Left cardiac atrium (tissue), 4 donors: ENCODE measurements at places on chromosomes 3 and 15. TPM values are rescaled to one million over a fixed set of nuclear protein-coding genes. Genes with fewer than 3 reads are reported as not detected.

GRCh38 chr15:77036537-77037387 is 34.1 kb downstream of the TSPAN3 start:
- no peak for DNase-seq

NR1I2 gene
- total RNA-seq = 0.09 TPM

DNA sequence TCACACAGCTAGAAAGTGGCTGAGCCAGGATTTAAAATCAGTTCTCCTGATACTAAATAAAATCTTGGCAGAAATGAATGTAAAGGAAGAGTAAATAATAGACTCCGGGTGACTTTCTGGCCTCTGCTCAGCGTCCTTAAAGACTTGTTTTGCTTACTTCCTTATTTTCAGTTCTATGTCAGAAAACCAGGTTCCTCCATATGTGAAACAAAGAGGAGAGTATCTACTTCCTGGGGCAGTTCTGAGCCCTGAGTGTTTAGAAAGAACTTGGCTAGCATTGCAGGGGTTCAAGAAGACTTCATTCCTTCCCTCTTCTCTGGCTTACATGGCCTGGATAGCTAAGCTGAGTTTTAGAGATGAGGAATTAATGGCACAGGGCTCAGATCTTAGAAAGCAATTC is 222.8 kb upstream of the TLE3 start:
- DNase-seq = no peak

TMEM158 gene
- 0.56 TPM for total RNA-seq

DNA sequence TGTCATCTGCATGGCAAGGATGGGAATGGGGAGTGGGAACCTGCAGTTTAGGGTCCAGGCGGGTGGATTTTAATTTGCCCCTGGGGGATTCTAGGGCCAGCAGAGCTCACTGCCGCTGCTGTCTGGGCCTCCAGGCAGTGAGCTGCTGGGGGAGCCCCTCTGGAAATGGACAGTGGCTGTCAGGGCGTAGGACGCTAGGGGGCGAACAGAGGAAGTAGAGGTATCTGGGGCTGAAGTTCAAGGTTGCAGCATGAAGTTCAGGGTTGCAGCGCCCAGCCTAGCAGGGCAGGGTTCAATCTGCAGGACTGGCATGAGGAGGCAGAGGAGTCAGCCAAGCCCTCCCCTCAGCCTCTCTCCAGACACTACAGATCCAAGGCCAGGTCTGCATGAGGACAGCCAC is 49.5 kb downstream of the APBA2 start:
- no peak for DNase-seq

CEMIP gene
- 0.44 TPM for total RNA-seq

PFKFB4 gene
- 2.0 TPM for total RNA-seq

GRCh38 chr15:48940508-48940907 is 23.2 kb downstream of the SHC4 start:
- DNase-seq = no peak

- DNase-seq = no peak
Measured at GRCh38 chr15:40008061-40008765, 30.8 kb downstream of the SRP14 start.

DNA sequence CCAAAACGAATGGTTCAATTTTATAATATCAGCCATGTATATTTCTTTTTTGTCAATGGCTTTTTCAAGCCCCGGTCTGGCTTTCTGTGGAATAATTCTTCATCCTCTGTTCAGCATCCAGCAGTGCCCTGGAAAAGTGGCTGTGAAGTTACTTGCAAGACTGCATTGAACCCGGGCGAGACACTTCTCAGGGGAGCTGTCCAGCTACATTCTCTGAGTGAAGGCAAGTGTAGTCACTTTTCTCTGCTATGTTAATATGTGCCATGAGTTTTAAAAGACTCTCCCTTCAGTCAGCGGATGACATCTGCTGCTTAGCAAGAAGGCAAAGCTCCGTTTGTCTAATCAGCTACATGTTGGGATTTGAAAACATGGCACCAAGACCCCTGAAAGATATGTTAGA is 81.3 kb upstream of the RGMA start:
- DNase-seq = no peak

DNA sequence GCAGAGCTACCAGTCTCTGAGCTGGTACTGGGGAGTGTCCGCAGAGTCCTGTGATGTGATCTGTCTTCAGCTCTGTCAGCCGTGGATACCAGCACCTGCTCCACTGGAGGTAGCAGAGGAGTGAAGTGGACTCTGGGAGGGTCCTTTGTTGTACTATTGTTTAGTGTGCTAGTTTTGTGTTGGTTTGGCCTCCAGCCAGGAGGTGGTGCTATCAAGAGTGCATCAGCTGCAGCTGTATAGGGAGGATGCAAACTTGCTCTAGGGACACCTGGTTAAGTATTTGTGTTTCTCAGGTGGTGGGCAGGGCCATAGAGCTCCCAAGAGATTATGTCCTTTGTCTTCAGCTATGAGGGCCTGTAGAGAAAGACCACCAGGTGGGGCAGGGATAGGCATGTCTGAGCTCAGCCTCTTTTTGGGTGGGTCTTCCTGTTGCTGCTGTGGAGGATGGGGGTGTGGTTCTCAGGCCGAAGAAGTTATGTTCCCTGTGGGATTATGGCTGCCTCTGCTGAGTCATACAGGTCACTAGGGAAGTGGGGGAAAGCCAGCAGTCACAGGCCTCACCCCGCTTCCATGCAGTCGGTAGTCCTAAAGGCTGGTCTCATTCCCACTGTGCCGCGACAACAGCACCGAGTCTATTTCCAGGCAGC is 443.2 kb upstream of the TBL1XR1 start:
- DNase-seq = no peak
